PC-9 (cell line): ENCODE measurements at places on chromosomes 13 and 19.

GRCh38 chr13:103101500-103101899 lies 35.3 kb upstream of the SLC10A2 start:
- no peak for DNase-seq

DNA sequence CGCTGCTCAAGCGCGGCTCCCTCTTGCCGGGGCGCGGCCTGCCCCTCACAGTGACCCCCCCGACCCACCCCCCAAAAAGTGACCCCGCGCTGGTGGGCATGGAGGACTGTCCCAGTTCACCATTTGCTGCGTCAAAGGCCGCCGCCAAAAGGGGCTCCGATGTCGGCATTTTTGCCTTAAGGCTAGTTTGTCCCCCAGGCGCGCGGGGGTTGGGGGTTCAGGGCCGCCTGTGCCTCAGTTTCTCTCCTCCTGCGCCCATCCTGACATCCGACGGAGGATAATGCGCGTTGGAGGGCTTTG lies 17.1 kb downstream of the NFIX start:
- no peak for DNase-seq

DNA sequence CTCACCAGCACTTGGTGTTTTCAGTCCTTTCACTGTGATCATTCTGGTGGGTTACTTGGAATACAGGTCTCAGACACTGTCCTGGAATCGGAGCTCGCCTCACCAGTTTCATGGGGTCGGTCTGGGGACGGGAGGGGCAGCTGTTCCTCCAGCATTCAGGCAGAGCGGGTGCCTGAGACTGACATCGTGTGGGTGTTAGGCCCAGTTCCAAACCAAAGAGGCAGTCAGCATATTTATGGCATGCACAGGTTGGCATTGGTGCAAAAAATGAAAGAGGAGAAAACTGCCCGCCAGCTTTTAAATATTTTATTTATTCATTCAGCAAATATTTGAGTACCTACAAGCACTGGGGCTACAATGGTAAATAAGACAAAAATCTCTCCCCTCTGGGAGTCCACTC lies 20.1 kb downstream of the PLEKHF1 start:
- DNase-seq: no peak

- DNase-seq: no peak
Observed at GRCh38 chr19:10601999-10602329, 14.9 kb upstream of the AP1M2 start.

DNA sequence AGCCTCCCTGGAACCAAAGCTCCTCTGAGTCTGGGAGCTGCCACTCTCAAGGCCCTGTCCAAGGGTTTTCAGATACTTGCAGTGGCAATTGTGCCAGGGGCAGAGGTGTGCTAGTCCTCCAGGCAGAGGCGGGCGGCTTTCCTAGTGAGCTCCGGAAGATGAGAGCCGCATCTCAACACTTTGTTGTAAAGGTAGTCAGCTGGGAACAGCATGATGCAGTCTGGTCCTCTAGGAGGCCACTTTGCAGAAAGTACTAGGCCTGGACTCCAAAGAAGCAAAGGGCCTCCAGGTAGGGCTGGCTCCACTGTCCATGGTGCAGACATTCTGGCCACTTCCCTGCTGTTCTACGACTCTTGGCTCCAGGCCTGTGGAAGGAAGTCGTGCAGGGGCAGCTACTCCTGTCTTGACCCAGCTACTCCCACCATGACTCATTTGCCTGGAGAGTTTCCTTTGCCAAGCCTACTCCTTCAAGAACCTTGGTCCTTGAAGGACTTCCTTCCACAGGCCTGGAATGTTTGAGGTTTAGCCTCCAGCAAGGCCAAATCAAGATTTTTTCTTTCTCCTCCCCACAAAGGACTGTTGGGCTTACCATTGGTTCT lies 9.9 kb upstream of the ZNF536 start:
- no peak for DNase-seq

DNA sequence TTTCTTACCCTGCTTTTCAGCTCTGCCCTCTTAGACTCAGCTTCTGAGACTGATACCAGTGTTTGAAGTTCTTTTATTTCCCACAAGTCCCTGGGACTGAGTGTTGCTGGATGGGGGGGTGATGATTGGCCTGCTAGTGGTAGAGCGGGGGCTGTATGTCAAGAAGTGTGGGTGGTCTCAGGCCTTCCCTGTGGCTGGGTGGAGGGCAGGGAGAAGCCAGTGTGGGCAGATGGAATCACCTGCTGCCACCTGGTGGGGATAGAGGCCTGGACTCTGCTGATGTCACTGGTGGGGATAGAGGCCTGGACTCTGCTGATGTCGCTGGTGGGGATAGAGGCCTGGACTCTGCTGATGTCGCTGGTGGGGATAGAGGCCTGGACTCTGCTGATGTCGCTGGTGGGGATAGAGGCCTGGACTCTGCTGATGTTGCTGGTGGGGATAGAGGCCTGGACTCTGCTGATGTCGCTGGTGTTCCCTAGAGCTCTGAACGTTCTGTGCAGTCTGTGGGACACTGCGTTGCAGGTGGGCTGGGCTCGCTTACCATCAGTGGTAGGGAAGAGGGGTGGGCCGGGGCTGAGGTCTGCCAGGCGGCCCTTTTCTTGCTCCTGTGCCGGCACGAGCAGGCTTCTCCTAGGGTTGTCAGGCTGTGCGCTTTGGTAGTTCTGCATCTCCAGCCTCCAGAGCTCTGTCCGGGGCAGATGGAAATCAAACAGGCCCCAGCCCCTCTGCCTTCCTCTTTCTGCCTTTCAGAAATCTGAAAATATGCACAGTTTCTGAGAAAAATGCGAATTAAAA lies 101.3 kb downstream of the ARHGEF7 start:
- peak; percentile 26 for DNase-seq

GRCh38 chr13:37663724-37664123 lies 65.2 kb upstream of the POSTN start:
- no peak for DNase-seq
